ENCODE measurements at places on chromosomes 1 and 21.

GRCh38 chr1:95018602-95019369, 54.0 kb downstream of the ALG14 start:
- DNase-seq = no peak

DNA sequence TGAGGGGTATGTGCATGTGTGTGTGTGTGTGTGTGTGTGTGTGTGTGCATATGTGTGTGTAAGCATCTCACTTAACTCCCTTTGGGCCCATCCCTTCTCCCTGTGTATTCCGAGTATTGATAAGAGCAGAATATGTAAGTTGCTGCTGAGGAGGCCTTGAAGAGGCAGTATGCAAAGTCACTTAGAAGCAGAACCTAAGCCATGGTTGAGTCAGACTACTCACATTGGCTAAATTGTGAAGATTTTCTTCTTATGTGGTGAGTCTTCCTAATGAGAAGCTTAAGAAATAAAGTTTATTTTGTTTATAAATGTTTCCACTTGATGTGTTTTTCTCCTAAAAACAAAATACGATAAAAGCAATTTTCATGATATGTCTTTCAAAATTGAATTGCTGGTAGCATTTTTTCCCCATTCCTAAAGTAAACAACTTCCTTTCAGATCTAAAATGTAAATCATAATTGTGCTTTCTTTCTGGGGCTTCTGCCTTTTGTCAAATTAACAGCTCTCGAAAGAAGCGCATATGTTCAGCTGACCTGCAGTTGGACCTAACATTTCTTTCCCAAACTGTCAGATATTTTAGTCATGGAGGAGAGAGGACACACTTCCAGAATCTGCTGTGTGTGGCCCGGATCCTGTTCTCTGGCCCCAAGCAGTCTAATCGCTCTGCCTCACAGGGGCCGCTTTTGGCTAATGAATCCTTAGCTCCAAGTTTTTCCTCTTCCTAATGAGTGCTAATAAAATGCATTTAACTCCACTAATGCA, 284.0 kb downstream of the DUSP10 start:
- no peak for DNase-seq

DNA sequence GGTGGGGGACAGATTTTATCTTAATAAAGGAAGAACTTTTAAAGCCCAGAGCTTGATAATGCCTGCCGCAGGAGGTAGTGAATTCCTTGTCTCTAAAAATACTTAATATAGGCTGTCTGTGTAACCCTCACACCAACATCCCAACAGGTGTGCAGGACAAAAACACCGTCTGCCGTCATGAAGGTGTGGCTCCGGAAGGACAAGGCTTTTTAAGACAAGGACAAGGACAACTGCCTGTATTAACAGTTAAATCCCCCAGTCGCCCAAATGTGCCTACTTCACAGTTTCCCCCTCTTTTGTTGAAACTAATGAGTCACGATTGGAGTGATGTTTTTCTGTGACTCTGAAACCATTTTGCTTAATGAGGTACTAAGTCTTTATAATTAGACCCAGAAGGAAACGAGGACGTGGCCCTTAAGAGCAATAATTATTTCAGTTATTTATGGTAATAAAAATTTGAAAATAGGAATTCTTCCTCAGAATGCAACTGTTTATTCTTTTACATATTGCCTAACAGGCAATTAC, 27.3 kb upstream of the SPATA6 start:
- no peak for DNase-seq

DNA sequence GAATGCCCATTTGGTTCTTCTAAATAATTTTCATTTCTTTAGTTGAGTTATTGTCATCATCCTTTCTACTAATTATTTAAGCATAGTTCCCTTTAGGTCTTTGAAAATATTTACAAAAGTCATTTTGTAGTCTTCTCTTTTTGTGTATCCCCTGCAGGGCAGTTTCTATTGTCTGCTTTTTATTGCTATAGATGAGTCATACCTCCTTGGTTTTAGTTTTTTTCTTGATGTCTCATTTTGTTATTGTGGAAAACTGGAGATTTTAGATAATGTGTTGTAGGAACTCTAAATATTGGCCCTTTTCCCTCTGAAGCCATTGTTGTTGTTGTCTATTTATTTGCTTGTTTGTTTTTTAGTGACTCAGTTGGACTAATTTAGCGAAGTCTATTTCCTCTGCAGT, 387.9 kb downstream of the NUF2 start:
- DNase-seq = no peak

GRCh38 chr1:157968508-157968907, 24.9 kb upstream of the KIRREL1 start:
- DNase-seq = no peak

Data from stimulated activated CD4-positive, alpha-beta T cell treated with anti-CD3 and anti-CD28 coated beads, TNF-alpha, amount 100 ng/mL, for 24 hours (primary cell).